ENCODE measurements at places on chromosomes 3 and 15.

GRCh38 chr3:126888186-126888760, 94.6 kb upstream of the PLXNA1 start:
- no peak for DNase-seq

DNA sequence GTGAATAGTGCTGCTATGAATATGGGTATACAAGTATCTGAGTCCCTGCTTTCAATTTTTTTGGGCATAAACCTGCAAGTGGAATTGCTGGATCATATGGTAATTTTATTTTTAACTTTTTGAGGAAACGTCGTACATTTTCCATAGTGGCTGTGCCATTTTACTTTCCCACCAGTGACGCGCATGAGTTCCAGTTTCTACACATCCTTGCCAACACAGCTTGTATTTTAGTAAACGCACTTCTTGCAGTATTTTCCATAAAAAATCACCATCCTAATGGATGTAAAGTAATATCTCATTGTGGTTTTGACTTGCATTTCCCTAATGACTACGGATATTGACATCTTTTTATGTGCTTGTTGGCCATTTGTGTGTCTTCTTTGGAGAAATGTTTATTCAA, 105.0 kb downstream of the NFKBIZ start:
- no peak for DNase-seq

DNA sequence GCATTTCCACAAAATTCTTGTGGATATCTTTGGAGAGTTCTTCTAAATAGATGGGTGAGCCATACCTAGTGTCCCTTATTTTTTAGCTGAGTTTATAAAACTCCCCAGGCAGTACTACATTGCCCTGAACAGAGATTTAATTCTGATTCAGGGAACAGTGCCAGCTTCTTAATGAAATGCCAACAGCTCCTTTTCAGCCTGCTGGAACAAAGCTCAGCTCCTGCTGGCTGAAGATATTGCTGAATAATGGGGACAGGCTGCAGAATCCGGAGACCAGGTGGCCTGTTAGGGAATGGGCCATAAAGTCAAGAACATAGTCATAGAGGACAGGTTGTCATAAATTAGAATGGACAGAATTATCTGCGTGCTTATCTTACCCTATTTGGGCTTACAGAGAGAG, 8.9 kb downstream of the HGD start:
- DNase-seq = no peak

GRCh38 chr3:167450675-167451074, 23.2 kb downstream of the SERPINI2 start:
- no peak for DNase-seq

- DNase-seq = no peak
Observed at GRCh38 chr3:54045061-54045815, 77.1 kb upstream of the CACNA2D3 start.

GRCh38 chr3:121165397-121165837, 257.4 kb downstream of the STXBP5L start:
- no peak for DNase-seq

DNA sequence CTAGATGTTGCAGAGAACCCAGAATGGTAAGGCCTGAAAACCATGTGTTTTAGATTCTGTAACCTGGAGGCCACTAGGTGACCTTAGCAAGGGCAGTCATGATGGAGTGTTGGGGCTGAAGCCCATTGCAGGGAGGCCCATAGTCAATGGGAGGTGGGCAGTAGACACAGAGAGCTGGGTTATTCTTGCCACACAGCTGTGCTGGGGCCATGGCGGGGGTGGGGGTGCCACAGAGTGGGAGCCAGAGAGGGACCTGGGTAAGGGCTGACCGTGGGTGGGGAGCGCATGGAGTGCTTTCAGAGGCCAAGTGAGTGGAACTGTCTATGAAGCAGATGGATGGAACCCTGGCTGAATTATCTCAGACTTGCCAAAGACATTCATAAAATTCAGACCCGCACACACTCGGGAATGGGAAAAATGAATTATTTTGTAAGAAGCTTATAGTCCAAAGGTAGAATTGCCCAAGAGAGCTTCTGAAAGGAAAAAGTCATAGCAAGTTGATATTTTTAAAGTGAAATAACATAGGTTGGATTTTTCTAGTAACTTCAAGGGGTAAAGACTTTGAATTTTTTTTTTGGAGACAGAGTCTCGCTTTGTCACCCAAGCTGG, 53.9 kb downstream of the SMAD3 start:
- DNase-seq = no peak

DNA sequence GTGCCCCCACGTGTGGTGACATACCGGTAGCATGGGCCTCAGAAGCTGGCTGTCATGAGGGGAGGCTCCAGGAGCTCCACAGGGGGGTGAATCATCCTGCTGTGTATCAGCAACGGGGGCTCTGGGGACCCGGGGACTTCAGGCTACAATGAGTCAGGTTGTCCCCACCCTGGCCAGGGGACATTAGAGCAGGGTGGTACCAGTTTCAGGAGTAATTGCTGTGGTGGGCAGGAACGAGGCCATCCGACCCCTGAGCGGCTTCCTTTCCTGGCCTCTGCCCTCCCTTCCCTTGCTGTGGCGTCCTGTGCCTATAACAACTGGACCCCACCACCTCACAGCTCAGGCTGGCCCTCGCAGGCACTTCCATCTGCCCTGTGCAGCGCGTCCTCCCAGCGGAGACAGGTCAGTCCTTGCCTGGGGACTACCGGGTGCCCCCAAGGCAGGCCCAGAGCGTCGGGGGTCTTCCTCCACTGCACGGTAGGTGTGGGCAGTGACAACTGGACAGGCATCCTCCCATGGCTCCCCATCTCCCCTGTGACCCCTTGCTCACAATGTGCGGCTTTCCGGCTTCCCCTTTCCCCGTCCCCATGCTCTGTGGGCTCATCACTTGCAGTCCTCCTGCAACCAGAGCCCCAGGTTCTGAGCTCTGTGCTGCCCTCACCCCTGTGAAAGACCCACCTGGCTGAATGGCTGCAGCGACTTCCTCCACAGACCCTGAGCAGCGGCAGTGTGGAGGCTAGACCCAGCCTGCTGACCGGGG, 57.0 kb downstream of the KLF15 start:
- DNase-seq = no peak

GRCh38 chr3:143565951-143566350, 282.3 kb downstream of the SLC9A9 start:
- DNase-seq = no peak

- DNase-seq = peak; percentile 30
Observed at GRCh38 chr3:13364602-13365271, 55.4 kb downstream of the NUP210 start.

- DNase-seq = no peak
Observed at GRCh38 chr15:98666841-98667240, 18.5 kb downstream of the IGF1R start.

DNA sequence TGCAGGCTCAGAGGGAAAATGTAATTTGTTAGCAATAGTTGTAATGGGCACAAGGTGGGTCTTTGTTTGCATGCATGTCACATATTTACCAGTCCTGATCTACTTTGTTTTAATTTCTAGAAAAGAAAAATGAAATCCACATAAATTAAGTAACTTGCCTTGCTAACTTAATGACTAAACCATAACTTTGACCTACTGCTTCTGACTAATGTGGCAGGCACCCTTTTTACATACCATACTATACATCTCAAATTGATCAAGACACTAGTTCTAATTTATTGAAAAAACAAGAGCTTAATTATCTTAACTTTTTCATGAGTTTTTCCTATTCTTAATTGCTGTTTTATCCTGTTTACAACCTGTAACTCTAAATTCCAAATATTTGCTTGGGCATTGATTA, 93.2 kb downstream of the ATP11B start:
- DNase-seq = no peak

GRCh38 chr3:112813723-112814171, 32.9 kb downstream of the CD200R1L start:
- DNase-seq = no peak

GRCh38 chr3:187858041-187858440, 112.8 kb upstream of the BCL6 start:
- no peak for DNase-seq

GRCh38 chr3:119338754-119339153, 44.6 kb downstream of the ARHGAP31 start:
- no peak for DNase-seq

DNA sequence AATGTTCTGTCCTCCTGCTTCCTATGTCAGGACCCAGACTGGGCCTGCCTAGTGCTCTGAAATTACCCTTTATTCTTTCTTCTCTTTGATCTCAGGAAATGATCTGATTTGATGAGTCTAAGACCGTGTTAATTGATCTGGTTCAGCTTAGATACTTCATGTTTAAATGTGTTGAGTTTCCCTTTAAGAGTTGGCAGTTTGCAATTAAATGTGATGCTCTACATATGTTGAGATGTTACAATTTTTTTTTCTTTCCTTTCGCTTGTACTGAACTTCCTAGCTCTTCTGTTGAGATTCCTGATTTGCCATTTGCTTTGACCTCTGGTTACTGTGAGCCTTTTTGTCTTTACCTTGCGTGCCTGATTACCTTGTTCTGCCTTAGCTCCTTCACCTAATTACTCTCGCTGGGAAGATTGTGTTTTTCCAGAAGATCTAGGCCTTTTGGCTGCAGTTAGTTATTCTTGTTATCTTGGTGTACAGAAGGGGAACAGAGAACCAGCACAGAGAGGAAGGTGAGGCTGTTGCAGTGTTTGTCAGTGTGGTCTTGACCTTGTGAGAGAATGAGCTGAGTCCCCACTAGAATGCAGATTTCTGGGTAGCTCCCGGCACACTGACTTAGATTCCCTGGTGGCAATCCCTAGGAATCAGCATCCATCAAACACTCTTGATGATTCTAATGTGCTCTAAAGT, 203.6 kb downstream of the EDEM1 start:
- DNase-seq = no peak

GRCh38 chr3:56094170-56094569, 374.1 kb downstream of the ERC2 start:
- no peak for DNase-seq

GRCh38 chr15:62545467-62546227, 380.6 kb upstream of the C2CD4B start:
- DNase-seq = no peak

GRCh38 chr3:64915778-64916177, 228.0 kb upstream of the ADAMTS9 start:
- no peak for DNase-seq

- DNase-seq = peak; percentile 30
Observed at GRCh38 chr15:56568466-56569167, 103.7 kb upstream of the MNS1 start.

GRCh38 chr3:146881356-146881755, 276.2 kb upstream of the PLSCR5 start:
- DNase-seq = no peak

DNA sequence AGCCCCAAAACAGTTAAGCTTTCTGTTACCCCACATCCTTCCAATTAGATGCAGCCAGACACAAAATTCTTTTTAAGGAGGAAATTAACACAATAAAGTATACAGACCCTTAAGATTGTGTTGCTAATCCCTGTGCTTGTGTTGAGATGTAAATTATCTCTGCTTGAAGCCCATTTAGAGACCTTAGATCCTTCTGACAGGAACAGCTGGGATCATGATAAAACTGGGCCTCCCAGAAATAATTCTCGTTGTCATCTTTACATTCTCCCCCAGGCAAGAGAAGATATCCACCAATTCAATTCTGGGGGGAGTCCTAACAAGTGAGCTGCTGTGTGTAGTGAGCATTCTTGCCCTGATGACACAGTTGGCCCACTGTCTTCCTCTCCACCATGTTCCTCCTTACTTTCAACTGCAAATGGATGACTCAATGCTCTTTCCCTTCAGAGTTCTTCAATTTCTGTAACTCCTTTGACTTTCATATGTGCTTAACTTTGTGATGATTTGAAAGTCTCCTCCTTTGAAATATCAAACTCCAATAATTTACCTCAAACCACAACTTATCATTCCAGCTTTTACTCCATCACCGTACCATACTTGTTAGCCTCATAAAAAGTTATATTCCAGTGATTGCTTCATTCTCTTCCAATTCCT, 186.6 kb downstream of the RAP2B start:
- peak; percentile 28 for DNase-seq

- peak; percentile 97 for DNase-seq
Observed at GRCh38 chr3:184176377-184177330, 2.0 kb downstream of the AP2M1 start.

GRCh38 chr3:46614431-46614830, 2.1 kb downstream of the FAM240A start:
- no peak for DNase-seq

- DNase-seq = peak; percentile 51
Observed at GRCh38 chr15:79035111-79035601, 55.4 kb downstream of the RASGRF1 start.

- no peak for DNase-seq
Observed at GRCh38 chr3:111870620-111871019, 11.6 kb downstream of the PHLDB2 start.

All from ELF-1 (cell line).